ENCODE measurements at places on chromosomes 1 and 21. TPM values are rescaled to one million over a fixed set of nuclear protein-coding genes. Genes with fewer than 3 reads are reported as not detected.

DNA sequence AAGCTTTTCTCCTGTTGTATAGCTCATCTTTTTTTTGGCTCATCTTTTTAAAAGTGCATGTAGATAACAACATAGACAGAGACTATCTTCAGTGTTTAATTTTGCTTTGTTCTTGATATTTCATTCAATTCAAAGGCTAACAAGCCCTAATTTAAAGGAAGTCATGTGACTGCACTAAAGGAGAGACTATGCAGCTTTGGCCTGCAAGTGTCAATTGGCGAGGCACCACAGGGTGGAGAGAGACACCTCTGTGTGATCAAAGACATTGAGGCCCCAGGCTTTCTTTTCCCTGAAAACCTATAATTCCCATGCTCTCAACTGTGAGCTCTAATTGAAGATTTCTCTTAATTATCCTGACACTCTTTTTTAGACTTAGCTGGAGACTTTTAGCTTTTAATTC is 53.6 kb downstream of the CHODL start:
- H3K27ac ChIP-seq, result no peak overlapping the region
- no peak for ATAC-seq
- H3K4me3 ChIP-seq, result no peak overlapping the region
- peaks cover 3% of the 10 kb centered on the region for H3K27me3 ChIP-seq
- H3K36me3 ChIP-seq, result no peaks in the 10 kb centered on the region

DNA sequence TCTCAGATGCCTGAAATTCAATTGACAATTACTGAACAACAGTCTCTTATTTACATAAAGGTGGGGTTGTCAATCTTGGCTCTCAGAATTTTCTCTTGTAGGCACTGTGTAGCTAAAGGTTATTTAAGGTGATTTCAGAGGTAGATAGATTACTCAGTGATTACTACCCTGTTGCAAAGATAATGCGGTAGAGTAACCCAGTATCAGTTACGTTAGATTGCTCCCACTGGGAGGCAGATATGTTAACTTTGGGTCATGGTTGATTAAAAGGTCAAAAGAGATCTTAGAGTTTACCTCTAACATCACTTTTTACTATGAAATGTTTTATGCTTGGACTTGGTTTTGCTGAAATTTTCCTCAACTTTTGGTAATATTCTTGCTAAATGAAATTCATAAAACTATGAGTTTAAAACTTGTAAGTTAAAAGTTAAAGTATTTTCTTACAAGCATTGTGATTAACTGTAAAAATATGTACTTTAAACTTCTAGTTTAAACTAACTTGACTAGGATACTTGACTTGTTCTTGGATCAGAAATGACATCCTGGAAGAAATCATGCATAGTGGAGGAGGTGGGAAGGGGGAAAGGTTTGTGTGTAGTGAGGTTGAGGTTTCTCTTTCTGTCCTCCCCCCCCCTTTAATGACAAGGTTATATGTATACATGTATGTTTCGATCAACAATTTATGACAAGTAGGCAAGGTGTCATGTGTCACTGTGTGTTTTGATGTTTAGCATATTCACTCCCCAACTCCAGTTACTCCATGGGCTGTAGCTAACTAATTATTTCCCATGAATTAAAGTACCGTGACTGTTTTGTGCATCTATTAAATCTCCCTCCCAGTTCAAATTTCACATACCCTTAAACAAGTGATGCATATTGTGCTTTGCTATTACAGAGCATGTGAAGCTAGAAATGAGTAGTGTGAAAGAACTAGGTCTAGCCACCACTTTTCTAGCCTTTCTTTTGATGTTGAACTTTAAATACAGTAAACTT is 2.9 kb downstream of the LAMC1 start:
- H3K27ac ChIP-seq, result no peak overlapping the region
- H3K36me3 ChIP-seq, result peaks cover 14% of the 10 kb centered on the region
- peaks cover 63% of the 10 kb centered on the region for H3K27me3 ChIP-seq
- peaks cover 11% of the 10 kb centered on the region for H3K4me1 ChIP-seq
- ATAC-seq, result no peak

Gene CYP4A11
- not detected for total RNA-seq

Gene CNR2
- total RNA-seq, result 0.08 TPM

Gene PHGDH
- 11.6 TPM for total RNA-seq

GRCh38 chr1:164473544-164473943 is 85.4 kb upstream of the PBX1 start:
- H3K27ac ChIP-seq, result no peak overlapping the region
- ATAC-seq, result no peak
- no peaks in the 10 kb centered on the region for H3K36me3 ChIP-seq
- H3K4me1 ChIP-seq, result no peaks in the 10 kb centered on the region

DNA sequence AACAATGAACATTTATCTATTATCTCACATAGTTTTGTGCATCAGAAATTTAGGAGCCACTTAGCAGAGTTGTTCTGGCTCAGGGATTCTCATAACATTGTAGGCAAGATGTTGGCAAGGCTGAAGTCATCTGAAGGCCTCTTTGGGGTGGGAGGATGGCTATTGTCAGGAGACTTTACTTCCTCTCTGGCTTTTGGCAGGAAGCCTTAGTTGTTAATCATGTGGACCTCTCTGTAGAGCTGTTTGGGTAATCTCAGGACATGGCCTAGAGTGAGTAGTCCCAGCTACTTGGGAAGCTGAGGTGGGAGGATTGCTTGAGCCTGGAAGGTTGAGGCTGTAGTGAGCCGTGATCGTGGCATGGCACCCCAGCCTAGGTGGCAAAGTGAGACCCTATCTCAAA is 40.2 kb downstream of the RASAL2 start:
- no peaks in the 10 kb centered on the region for H3K36me3 ChIP-seq
- no peaks in the 10 kb centered on the region for H3K27me3 ChIP-seq
- H3K27ac ChIP-seq, result no peak overlapping the region
- no peak for ATAC-seq
- no peak overlapping the region for H3K4me3 ChIP-seq

- peak overlapping the region; percentile 57 for H3K4me3 ChIP-seq
- H3K4me1 ChIP-seq, result peaks cover 28% of the 10 kb centered on the region
- peak; percentile 46 for ATAC-seq
- H3K27me3 ChIP-seq, result no peaks in the 10 kb centered on the region
Measured at GRCh38 chr1:25564777-25565574, 21.6 kb downstream of the LDLRAP1 start.

DNA sequence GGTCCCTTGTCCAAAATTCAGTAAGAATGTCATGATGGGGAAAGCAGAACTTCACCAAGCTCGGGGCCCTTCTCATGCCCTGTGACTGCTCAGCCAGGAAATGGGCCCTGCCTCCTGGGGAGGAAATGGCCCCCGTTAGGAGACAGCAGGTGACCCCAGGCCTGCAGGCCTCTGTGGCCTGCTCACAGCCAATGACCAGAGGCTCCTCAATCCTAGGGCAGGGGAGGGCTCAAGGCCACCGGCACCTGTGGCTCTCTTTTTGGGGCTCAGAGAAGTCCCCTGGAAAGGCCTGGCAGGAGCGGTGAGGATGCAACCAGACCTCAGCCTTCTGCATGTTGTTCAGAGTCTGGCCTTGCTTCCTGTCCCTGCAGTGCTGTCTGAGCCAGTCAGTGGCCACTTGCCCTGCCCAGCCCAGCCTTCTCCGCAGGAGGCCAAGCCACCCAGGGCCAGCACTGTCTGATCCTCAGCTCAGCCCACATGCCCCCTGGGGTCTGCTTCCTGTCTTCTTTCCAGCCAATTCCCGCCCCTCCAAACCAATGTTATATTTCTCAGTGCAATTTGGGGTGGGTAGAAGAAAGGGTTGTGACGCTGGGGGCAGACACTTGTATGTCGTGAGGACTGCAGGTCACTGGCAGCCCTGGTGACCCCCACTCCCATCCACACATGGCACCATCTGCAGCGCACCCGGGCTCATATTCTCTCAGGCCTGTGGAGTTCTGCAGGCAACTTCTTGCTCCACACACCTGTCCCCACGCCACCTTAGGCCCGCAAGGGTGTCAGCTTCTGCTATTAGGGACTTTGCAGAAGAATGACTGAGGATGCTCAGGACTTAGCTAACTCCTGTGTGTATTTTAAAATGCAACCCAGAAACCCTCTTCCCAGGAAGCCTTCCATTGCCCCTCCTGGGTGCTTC is 83.6 kb downstream of the ITPKB start:
- peak; percentile 25 for ATAC-seq
- H3K27me3 ChIP-seq, result no peaks in the 10 kb centered on the region
- H3K27ac ChIP-seq, result no peak overlapping the region
- H3K4me3 ChIP-seq, result peak overlapping the region; percentile 92
- peaks cover 14% of the 10 kb centered on the region for H3K36me3 ChIP-seq

Gene PADI2
- 0.13 TPM for total RNA-seq

DNA sequence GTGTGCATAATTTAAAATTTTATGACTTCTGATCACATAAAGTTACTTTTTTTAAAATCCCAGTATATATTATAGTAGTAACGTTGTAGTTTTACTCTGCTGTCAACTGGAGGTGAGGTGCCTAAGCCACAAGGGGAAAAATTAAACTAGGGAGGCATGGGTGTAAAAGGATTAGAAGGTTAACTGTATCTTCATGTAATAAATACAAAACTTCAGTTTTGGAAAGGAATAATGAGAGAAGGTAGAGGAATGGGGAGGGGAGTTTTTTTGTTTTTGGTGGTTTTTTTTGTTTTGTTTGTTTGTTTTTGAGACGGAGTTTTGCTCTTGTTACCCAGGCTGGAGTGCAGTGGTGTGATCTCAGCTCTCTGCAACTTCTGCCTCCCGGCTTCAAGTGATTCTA is 5.7 kb downstream of the SLC25A33 start:
- peaks cover 10% of the 10 kb centered on the region for H3K36me3 ChIP-seq
- no peak for ATAC-seq
- peak overlapping the region; percentile 69 for H3K27ac ChIP-seq

- no peak overlapping the region for H3K4me3 ChIP-seq
- no peaks in the 10 kb centered on the region for H3K36me3 ChIP-seq
- no peak overlapping the region for H3K27ac ChIP-seq
- ATAC-seq, result no peak
- H3K27me3 ChIP-seq, result no peaks in the 10 kb centered on the region
Measured at GRCh38 chr1:72846476-72847278, 564.3 kb upstream of the NEGR1 start.

GRCh38 chr21:26851109-26851944 is 6.1 kb upstream of the ADAMTS1 start:
- H3K4me3 ChIP-seq, result no peak overlapping the region
- H3K4me1 ChIP-seq, result peaks cover 8% of the 10 kb centered on the region
- no peaks in the 10 kb centered on the region for H3K36me3 ChIP-seq
- H3K27ac ChIP-seq, result no peak overlapping the region

- H3K4me3 ChIP-seq, result no peak overlapping the region
- no peaks in the 10 kb centered on the region for H3K27me3 ChIP-seq
- no peaks in the 10 kb centered on the region for H3K4me1 ChIP-seq
- no peaks in the 10 kb centered on the region for H3K36me3 ChIP-seq
Measured at GRCh38 chr1:71666609-71667008, 585.8 kb upstream of the ZRANB2 start.

DNA sequence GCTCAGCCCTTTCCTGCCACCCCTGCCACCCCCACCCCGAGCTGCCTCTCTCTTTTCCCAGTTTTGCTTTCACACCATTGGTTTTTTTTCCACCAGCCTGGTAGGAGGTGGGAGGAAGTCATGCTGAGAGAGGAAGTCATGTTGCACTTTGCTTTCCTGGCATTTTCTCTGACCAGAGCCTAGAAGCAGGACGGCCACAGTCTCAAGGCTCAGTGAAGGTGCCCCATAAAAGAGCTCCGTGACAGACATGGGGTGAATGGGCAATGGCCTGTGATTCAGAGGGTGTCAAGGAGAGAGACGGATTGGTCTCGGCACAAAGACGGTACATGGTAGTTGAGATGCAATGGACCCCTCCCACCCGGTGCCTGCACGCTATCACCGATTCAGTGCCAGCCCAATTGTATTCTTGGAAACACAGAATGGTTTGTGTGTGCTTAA is 42.1 kb upstream of the DMRTB1 start:
- H3K4me3 ChIP-seq, result no peak overlapping the region
- H3K27ac ChIP-seq, result no peak overlapping the region
- H3K27me3 ChIP-seq, result no peaks in the 10 kb centered on the region
- ATAC-seq, result no peak

Gene EPS8L3
- not detected for total RNA-seq

GRCh38 chr1:41902159-41902577 is 16.6 kb downstream of the HIVEP3 start:
- no peak for ATAC-seq
- H3K4me1 ChIP-seq, result peaks cover 61% of the 10 kb centered on the region
- H3K36me3 ChIP-seq, result no peaks in the 10 kb centered on the region
- no peaks in the 10 kb centered on the region for H3K27me3 ChIP-seq

Gene PWP2
- total RNA-seq, result 42.0 TPM

Gene FCN3
- not detected for total RNA-seq

Gene RIMS3
- total RNA-seq, result 3.0 TPM

GRCh38 chr1:2941907-2942306 is 79.4 kb upstream of the ACTRT2 start:
- no peak for ATAC-seq
- no peaks in the 10 kb centered on the region for H3K36me3 ChIP-seq
- H3K4me3 ChIP-seq, result no peak overlapping the region
- no peak overlapping the region for H3K27ac ChIP-seq
- no peaks in the 10 kb centered on the region for H3K4me1 ChIP-seq

GRCh38 chr1:44631647-44632539 is 42.4 kb downstream of the TMEM53 start:
- peaks cover 28% of the 10 kb centered on the region for H3K4me1 ChIP-seq
- peak overlapping the region; percentile 73 for H3K4me3 ChIP-seq

GRCh38 chr21:37193676-37194075 is 73.5 kb downstream of the VPS26C start:
- H3K27ac ChIP-seq, result no peak overlapping the region
- no peaks in the 10 kb centered on the region for H3K4me1 ChIP-seq
- no peaks in the 10 kb centered on the region for H3K27me3 ChIP-seq
- H3K36me3 ChIP-seq, result peaks cover 97% of the 10 kb centered on the region

DNA sequence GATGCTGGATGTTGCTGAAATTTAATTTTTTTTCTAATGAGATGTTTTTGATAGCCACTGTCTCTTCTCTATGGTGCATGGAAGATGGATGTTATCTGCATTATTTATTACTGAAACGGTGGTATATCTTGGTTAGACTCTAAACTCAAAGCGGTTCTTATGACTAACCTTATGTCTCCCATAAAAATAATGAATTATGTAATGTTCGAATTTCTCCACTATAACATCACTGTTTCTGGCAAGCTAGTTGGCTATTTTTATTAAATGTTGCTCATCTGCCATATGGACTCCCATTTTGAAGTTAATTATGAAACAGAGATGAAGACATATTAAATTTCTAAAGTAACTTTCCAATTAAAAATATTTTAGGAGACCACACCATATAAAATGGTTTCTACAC is 808.6 kb upstream of the ADGRL4 start:
- no peaks in the 10 kb centered on the region for H3K4me1 ChIP-seq
- H3K4me3 ChIP-seq, result no peak overlapping the region
- no peak for ATAC-seq
- H3K27me3 ChIP-seq, result no peaks in the 10 kb centered on the region
- H3K27ac ChIP-seq, result no peak overlapping the region
- no peaks in the 10 kb centered on the region for H3K36me3 ChIP-seq

GRCh38 chr1:7326366-7326765 is 444.7 kb upstream of the VAMP3 start:
- H3K4me1 ChIP-seq, result no peaks in the 10 kb centered on the region
- ATAC-seq, result no peak
- H3K4me3 ChIP-seq, result no peak overlapping the region
- no peak overlapping the region for H3K27ac ChIP-seq

Gene NOS1AP
- total RNA-seq, result 0.13 TPM

- H3K27me3 ChIP-seq, result no peaks in the 10 kb centered on the region
- no peak overlapping the region for H3K27ac ChIP-seq
- H3K4me3 ChIP-seq, result no peak overlapping the region
- H3K4me1 ChIP-seq, result no peaks in the 10 kb centered on the region
- H3K36me3 ChIP-seq, result no peaks in the 10 kb centered on the region
Measured at GRCh38 chr1:71312545-71312944, 231.7 kb upstream of the ZRANB2 start.

Gene RGS8
- total RNA-seq, result 0.04 TPM

- H3K4me1 ChIP-seq, result peaks cover 63% of the 10 kb centered on the region
- peak overlapping the region; percentile 95 for H3K4me3 ChIP-seq
- peak overlapping the region; percentile 61 for H3K27ac ChIP-seq
- no peak for ATAC-seq
- peaks cover 91% of the 10 kb centered on the region for H3K36me3 ChIP-seq
Measured at GRCh38 chr1:100359139-100359538, 6.8 kb downstream of the CDC14A start.
